ENCODE measurements at places on chromosomes 16 and 17.

GRCh38 chr17:3529817-3530741 is 27.5 kb downstream of the TRPV3 start:
- DNase-seq: peak; percentile 98

DNA sequence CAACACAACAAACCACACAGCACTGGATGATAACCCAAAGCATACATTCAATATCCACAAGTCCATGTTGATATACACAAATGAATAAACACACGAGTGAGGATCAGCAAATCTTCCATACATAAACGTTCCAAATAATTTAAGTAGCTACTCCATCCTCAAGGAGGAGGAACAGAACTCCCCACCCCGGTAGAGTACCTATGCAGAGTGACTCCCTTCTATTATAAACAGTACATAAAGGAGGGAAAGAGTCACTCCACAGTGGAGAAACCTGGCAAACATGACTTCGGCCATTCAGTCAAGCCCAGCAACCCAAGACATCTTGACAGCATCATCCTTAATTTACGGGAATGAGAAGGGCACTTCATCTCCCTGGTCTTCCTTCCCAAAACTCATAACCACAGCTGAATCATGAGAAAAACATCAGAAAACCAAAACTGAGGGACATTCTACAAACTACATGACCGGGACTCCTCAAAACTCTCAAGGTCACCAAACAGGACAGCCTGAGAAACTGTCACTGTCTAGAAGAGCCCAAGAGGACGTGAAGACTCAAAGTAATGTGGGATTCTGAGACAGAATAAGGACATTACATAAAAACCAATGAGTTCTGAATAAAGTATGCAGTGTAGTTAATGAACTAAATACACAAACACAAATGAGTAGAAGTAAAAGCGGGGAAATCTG is 5.6 kb downstream of the USP22 start:
- DNase-seq: no peak

- DNase-seq: no peak
Observed at GRCh38 chr16:85567101-85567866, 45.8 kb upstream of the GSE1 start.

- DNase-seq: no peak
Observed at GRCh38 chr17:75241502-75241901, 19.9 kb downstream of the GGA3 start.

- DNase-seq: no peak
Observed at GRCh38 chr16:19112099-19112407, 1.7 kb upstream of the ITPRIPL2 start.

DNA sequence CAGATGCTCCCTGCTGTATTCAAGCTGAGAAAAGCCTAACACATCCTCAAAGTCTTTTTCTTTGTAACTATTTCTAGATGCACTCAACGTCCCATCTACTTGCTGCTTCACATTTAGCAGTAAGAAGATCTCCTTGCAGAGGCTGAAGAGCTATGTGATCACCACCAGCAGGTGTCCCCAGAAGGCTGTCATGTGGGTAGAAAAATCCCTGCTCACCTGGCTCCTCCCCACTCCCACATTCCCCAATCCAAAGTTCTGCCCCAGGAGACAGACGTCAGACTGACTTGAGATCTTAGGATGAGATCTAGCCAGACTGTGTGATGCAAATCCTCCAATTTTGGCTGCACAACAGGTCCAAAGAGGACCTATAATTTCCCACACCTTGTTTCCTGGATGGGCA is 1.1 kb downstream of the CCL13 start:
- DNase-seq: no peak

DNA sequence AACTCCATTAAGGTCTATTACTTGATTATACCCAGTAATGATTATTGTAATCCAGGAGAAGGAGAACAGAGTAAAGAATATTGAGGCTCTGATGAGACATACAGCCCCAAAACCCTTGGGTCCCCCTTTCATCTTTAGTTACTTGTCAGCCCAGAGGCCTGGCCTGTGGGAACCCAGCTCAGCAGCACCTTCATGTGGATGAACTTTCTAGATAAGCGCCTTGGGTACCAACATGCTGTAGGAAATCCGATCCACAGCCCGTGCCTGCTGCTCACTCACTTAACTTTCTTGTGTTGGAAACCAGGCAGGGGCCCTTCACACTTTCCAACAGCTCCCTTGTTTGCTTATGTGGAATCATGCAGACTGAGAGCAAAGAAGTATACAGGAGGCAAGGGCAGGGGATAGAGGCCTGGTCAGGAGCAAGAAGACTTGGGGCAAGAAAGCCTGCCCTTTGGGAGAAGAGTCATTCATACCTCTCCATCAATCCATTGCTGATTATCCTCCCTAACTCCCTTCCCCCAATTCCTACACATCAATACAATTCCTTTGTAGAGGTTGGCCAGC is 64.0 kb upstream of the SOX9 start:
- no peak for DNase-seq

DNA sequence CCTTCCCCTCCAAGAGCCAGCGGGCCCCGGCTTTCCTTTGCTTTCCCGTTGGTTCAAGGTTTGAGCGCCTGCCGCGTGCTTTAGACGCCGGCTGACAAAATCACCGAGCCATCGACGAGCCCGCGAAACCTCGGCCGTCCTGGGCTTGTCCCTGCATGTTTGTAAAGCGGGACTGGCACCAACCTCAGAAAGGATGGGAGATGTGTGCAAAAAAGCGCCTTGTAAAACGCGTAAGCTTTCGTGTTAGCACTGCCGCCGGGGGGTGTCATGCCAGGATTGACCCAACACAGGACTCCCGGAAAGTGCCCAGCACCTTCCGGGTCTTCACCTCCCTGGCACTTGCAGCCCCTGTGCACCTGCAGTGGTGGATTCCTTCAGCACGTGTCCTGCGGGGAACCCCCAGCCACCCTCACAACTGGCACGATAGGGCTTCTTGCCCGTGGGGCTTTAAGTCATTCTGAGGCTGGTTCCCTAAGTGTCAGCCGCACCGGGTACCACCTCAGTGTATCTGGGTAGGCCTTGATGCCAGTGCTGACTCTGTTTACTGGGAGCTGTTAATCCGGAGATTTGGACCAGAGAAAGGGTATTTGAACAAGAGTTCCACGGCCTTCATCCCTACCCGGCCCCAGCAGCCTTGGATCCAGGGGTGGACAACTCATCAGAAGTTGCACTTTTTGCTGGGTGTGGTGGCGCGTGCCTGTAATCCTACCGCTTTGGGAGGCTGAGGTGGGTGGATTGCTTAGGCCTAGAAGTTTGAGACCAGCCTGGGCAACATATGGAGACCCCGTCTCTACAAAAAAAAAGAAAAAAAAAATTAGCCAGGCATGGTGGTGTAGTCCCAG is 817 bp downstream of the NDUFAF8 start:
- no peak for DNase-seq

DNA sequence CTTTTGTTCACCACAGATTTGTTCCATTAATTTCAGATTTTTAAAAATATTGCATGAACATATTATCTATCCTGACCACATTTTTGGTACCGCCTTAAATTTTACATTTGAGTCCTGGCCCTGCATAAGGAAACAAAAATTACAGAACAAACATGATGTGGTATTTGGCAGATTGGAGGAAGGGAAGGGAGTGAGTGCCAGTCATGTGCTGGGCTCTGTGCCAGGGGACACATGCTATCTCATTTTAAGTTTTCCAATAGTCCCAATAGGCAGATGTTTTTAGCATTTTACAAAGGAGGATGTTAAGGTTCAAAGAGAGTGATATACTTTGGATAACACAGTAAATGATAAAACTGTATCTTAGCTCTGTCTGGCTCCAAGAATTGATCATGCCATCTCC is 185.1 kb downstream of the CDK5R1 start:
- no peak for DNase-seq

Measured in umbilical cord (tissue), 2 donors.